ENCODE measurements at places on chromosomes 3 and 15.

DNA sequence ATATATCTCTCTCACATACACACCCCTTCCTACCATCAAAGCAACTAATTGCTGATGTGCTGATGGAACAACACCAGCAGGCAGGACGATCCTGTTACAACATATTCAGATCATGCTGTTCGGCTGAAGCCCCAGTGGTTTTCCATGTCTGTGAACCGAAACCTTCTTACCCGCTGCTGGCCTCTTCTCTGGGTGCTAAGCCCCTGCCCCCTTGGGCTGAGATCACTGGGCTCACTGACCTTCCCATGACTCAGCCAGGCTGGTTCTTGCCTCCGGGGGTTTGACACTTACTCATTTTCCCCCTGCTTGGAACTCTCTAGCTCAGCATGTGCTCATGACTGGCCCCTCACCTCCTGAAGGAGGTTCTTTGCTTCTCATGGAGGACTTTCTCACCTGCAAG, 122.0 kb upstream of the RGMA start:
- no peak for DNase-seq

DNA sequence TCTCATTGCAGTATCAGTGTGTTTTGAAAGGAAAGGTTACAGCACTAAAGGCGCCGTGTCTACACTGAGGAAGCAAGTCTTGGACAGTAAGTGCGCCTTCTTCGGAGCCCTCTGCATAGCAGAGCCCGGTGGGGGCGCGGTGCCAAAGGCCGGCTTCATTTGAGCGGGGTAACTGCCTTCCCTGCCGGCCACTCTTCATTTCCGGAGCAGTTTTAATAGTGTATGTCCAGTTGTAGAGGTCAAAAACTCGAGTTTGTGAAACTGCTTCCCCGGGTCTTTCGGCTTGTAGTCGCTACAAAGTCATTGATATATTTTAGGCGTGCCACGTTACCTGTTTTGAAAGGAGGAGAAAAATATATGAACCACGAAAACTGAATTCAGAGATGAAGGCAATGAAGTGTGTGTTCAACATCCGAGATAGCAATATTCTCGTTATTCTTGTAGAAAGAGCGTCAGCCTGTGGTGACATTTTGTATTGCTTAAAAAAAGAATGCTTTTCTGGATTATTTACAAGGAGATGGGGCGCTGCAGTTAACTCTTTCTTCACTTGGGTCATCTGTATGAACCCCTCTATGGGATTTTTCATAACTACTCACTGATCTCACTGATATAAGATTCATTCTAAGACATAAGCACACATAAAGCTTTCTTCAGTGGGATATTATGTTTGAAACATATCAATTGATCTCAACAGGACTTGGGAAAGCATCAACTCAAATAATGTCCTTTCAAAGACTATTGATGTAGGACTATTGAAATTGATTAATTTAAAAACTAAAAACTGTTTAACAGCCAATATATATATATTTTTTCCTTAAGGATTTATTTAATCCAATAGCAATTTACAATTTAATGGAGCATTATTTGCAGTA, 3.0 kb downstream of the ALCAM start:
- DNase-seq = no peak

GRCh38 chr3:184584464-184584891, 22.9 kb downstream of the EPHB3 start:
- DNase-seq = no peak

DNA sequence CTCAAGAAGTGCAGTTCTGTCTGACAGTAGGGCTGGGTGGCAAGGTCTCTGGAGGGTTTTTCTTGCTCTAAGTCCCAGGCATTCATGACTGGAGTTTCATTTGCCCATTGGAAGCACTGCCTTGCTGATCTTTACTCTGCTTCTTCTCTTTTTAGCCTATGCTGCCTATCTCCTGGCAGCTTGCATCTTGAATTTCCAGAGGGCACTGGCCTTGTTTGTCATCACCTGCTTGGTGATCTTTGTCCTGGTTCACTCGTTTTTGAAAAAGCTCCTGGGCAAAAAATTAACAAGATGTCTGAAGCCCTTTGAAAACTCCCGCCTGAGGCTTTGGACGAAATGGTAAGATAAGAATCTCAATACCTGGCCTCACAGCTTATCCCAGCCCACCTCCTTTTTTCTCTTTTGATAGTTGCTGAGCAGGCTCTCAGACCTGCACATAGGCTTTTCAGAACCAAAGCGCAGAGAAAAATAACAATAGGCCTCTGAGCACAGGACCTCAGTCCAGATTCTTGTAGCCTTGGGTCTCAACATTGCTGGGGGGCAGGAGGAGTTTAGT, 10.9 kb downstream of the SLC28A2 start:
- DNase-seq = no peak

DNA sequence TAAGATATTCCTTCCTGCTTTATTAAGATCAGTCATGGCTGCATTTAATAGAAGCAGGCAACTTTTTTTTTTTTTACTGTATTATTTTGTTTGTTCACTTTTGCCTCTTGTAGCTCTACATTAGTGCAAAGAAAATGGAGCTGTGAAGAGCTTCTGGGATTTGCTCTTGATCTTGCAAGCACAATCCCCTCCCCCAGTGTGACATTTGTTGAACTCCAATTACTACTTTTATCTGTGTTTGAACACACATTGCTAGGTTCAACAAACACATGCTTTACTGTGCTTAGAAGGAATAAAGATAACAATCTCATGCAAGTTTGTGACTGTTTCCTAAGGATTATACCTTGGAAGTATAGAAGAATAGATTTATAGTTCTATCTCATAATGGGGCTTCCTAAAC, 648.8 kb downstream of the NLGN1 start:
- no peak for DNase-seq

- DNase-seq = no peak
These were observed 34.3 kb upstream of the TRAK1 start for GRCh38 chr3:42056840-42057239.

- DNase-seq = peak; percentile 9
These were observed 1.7 kb downstream of the TIPARP start for GRCh38 chr3:156675830-156676767.

DNA sequence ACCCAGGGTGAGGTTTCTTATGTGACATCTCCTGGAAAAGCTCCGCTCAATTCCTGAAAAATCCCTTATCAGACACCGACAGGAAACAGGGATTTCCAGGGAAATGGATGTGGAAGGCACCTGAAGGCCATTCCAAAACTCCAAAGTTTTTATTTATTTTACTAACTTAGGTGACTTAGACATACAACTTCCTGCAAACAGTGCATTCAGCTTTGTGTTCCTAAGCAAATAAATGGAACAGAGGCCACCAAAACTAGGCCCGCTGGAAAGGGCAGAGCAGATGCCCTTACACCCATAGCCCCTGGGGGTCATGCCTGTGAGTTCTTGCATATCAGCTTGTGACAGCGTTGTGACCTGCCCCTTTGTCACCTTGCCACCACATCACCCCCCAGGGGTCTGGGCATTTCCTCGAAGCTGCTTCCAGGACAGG, 239.4 kb downstream of the XXYLT1 start:
- no peak for DNase-seq

DNA sequence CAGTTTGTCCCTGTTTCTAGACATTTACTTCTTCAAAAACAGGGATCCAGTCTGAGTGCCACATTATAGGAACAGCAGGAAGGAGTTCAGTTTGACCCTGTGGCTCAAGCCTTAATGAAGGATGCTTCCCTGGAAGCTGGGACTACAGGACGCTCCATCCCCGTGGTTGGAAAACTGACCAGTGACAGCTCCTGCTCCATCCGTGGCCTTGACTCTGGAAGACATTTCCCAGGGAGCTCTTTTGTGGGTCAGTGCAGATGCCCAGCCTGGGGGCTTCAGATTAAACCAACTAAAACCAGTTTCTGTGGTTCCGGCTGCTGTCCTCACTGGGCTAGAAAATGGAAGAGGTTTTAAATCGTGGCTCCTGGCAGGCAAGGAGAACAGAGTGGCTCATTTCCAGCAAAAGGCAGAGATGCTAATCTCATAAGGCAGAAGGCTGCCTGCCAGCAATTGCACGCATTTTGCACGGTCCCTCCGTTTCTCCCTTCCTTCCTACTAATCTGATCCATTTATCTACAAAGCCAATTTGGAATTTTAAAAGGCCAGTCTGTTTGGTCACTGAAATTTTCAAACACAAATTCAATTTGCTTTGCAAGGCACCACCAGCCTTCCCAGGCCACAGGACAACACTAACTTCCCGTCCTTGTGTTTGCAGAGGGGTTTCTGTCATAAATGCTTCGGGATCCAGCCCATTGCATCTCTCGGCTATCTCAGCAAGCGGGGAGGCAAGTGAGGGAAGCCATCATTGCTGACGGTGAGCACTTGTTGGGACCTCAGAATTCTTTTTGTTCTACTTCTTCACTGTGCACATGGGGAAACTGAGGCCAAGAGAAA, 6.2 kb upstream of the SSUH2 start:
- no peak for DNase-seq

GRCh38 chr3:110381992-110382391, 689.6 kb upstream of the NECTIN3 start:
- DNase-seq = no peak

DNA sequence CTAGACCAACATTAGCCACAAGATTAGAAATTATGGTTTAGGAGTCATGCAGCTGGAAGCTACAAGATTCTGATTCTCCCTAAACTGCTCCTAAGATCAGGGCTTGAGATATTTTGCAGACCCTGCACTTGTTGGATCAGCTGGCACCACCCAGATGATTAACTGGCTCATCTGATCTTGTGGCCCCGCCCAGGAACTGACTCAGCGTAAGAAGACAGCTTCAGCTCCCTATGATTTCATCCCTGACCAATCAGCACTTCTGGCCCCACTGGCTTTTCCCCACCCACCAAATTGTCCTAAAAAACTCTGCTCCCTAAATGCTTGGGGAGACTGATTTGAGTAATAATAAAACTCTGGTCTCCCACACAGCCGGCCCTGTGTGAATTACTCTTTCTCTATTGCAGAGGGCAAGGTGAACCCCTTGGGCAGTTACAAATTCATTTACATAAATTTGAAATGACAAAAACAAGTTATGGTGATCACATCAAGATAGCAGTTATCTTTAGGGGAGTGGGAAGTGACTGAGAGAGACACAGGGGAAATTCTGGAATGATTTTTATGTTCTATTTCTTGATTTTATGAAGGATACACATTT, 76.5 kb downstream of the CD200R1L start:
- peak; percentile 35 for DNase-seq

Data from stimulated activated CD4-positive, alpha-beta T cell treated with anti-CD3 and anti-CD28 coated beads, Interleukin-15, amount 100 ng/mL, for 48 hours (primary cell).